ENCODE measurements at places on chromosomes 13 and 19.

DNA sequence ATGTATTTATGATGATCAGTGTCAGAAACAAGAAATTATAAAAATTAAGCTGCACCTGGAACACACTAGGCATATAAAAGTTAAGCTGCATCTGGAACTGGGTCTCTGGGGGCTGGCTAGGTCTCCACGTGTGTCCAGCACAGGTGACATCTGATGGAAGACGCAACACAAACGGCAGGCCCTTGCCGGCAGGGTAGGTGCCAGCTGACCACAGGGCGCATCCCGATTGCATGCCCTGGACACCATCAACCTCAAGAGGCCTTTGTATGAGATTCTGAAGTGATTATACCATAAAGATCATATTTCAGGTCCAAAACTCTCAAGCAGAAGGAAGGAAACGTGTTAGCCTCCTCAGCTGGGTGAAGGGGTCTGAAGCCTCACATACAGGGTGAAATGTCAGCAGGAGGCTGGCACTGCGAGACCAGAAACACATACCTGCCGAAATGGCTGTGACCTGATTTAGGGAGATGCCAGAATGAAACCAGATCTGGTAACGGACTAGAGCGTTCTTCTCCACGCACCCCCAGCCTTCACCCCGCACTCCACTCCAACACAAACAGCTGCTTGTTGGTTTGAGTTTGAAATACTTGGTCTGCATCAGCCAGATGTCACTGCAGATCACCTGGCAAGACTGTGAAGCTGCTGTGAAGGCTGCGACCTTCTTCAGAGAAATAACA, 37.3 kb downstream of the COL4A1 start:
- DNase-seq: no peak

DNA sequence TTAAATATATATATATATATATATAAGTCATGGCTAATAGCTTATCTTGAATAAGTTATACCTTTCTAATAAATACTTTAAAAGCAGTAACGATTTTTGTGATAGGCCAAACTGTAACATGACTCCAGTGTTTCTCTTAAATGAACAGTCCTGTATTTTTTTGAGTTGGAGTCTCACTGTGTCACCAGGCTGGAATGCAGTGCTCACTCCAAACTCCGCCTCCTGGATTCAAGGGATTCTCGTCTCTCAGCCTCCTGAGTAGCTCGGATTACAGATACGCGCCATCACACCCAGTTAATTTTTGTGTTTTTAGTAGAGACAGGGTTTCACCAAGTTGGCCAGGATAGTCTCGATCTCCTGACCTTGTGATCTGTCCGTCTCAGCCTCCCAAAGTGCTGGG, 814.2 kb upstream of the SLITRK5 start:
- DNase-seq: no peak

GRCh38 chr13:38687246-38688229, 661 bp downstream of the FREM2 start:
- DNase-seq: no peak

DNA sequence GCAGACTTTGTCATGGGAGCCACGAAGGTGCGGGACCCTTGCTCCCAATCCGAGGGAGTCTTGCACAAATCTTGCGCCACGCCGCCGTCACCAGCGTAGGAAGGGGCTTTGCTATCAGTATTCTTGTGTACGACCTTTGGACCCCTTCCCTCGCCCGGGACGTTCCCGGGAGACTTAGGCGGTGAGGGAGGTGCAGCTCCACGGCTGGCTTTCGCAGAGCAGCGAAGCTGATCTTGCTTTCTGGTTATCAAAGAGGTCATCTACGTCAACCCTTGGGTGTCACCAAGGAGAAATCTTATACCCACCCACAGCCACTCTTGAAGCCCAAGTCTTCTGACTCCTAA, 583 bp downstream of the TECR start:
- no peak for DNase-seq

- no peak for DNase-seq
Observed at GRCh38 chr19:46497773-46498172, 2.1 kb upstream of the PNMA8B start.
